ENCODE measurements at places on chromosomes 12 and 14.
A peak's percentile ranks its signal among the peaks of the same experiment; 100 is the strongest.

- H3K27me3 ChIP-seq, result no peaks in the 10 kb centered on the region
- no peak overlapping the region for H3K27ac ChIP-seq
- no peaks in the 10 kb centered on the region for H3K4me1 ChIP-seq
- no peak overlapping the region for H3K4me3 ChIP-seq
- no peak for DNase-seq
- no peaks in the 10 kb centered on the region for H3K36me3 ChIP-seq
These were observed 15.5 kb upstream of the ZNF268 start for GRCh38 chr12:133165776-133166175.

- H3K4me3 ChIP-seq, result no peak overlapping the region
- peaks cover 20% of the 10 kb centered on the region for H3K4me1 ChIP-seq
- no peaks in the 10 kb centered on the region for H3K27me3 ChIP-seq
- DNase-seq, result no peak
These were observed 122.6 kb downstream of the ADGRD1 start for GRCh38 chr12:131076296-131076695.

DNA sequence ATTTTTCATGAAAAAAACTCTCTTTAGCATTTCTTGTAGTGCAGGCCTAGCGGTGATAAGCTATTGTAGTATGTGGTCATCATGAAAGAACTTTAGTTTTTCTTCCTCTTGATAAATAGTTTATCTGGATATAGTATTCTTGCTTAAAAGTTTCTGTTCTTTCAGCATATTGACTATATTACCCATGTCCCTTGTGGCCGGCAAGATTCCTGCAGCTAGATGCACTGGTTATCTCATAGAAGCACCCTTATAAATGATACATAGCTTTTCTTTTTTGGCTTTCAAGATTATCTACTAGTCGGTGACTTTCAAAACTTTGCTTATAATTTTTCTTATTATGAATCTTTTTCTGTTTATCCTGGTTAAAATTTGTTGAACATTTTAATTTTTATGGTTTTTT is 234.8 kb downstream of the ALG10 start:
- DNase-seq, result no peak
- H3K4me3 ChIP-seq, result no peak overlapping the region
- no peaks in the 10 kb centered on the region for H3K36me3 ChIP-seq
- no peaks in the 10 kb centered on the region for H3K4me1 ChIP-seq
- no peak overlapping the region for H3K27ac ChIP-seq

DNA sequence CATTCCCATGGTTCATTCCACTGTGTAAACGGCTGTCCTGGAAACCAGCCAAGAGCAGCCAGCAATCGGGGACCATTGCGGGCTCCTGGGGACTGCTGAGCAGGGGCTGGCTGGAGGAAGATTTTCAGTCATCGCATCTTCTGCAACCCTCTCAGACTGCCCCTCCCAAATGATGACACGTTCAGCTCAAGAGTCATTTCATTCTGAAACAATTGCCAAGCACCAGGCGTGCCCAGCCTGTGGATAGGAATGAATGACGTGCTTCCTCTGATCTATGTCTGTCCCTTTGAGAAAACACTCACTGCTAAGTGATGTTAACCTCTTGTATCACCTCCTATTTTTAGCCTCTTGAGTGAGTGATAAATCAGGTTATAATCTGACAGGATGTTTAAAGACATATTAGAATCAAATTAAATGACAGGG is 62.0 kb downstream of the NDUFA12 start:
- no peaks in the 10 kb centered on the region for H3K27me3 ChIP-seq
- peak; percentile 61 for DNase-seq
- no peak overlapping the region for H3K4me3 ChIP-seq
- peak overlapping the region; percentile 14 for H3K27ac ChIP-seq

DNA sequence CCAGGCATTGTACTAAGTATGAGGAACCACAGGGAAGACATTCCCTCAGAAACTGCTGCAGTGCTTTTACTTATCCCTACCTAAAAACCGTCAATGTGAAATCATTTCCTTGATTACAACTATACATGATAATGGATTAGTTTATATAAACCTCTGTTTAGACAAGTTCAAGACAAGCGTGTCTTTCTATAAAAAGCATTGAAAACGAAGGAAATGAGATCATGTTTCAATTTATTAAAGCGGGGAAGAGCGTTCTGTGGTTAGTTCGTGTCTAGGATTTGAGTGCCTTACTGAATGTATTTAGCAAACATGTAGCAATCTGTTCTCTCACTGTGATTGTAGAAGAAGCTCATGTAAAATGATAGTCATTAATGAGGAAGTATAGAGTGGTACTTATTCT is 37.5 kb downstream of the GALC start:
- no peak overlapping the region for H3K4me3 ChIP-seq
- no peak overlapping the region for H3K27ac ChIP-seq
- peaks cover under 1% of the 10 kb centered on the region for H3K36me3 ChIP-seq
- H3K4me1 ChIP-seq, result no peaks in the 10 kb centered on the region
- H3K27me3 ChIP-seq, result no peaks in the 10 kb centered on the region
